Ovary (tissue), 10 donors: ENCODE measurements at places on chromosomes 7 and 10.

- no peak for DNase-seq
Observed at GRCh38 chr10:98461500-98461842, 14.7 kb upstream of the HPS1 start.

GRCh38 chr7:116148626-116149025 lies 61.7 kb upstream of the TES start:
- DNase-seq, result no peak

DNA sequence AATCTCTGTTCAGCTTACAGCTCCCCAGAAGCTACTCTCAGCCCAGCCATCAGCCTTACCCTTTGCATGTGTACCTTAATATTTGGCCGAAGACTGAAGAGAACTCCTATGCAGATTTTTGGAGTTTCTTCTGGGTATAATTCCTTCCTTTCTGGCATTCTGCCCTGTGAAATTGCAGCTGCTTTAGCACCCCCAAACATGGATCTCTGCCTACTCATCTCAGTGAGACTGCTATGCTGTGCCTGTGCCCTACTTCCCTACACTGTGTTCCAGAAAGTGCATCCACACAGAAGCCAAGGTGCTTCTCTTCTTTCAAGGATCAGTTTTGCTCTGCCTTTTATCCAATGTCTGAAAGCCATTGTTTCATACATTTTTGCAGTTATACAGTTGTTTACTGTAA lies 81.6 kb downstream of the NPY start:
- DNase-seq, result no peak

DNA sequence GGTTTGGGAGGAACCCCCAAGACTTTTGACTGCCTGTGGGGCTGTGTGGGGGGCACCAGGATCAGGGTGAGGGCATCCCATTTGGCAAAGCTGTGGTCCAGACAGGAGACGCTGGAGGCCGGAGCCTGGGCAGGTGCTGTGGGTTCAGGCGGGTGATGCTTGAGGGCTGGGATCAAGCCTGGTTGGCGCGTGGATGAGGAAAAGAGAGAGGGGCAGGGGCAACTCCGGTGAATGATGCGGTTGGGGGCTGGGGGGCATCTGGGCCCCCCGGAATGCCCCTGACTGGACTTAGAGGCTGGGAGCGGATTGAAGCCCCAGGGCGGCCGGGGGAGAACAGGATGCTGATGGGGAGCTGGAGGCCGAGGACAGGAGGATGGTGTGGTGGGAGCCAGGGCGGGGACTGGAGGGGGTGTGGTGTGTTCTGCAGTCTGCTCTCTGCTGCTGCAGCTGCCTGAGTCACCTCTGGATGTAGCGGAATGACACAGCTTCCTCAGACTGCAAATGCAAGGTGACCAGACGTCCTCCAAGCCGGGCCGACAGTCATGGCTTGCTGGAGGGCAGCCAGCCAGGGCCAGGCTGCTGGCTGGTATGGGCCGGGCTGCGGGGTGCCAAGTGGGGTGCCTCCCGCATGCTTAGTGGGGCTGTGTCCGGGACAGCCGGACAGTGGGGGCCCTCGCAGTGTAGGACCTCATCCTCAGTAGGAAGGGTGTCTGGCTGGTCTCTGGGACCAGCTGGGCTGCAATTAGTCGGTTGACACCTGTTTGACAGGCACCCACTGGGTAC lies 3.2 kb downstream of the MAFK start:
- peak; percentile 53 for DNase-seq

GRCh38 chr7:81851413-81851812 lies 81.6 kb upstream of the HGF start:
- no peak for DNase-seq

DNA sequence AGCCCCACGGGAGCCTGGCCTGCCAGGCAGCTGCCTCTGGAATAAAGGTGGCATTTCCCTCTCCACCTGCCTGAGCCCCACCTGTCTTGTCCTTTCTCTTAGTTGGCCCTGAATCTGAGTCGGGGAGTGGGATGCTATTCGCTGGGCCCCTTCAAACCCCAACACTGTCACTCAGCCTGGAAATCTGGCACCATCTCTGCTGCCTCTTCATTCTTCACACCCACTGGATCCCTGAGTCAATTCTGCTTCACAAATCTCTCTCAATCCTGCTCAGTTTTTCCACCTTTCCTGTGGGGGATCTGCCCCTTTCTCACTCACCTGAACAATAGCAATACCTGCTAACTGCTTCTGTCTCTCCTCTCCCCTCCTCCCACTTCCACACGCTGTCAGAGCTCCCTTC lies 10.6 kb downstream of the CRTAC1 start:
- no peak for DNase-seq

DNA sequence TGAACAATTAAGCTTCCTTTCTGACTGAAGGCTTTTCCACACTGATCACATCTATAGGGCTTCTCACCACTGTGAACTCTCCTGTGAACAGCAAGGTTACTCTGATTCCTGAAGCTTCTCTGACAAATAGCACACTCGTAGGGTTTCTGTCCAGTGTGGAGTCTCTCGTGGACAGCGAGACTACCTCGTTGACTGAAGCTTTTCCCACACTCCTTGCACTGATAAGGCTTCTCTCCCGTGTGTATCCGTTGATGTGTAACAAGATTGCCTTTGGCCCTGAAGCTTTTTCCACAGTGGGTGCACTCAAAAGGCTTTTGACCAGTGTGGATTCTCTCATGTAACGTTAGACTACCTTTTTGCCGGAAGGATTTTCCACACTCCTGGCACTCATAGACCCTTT lies 4.4 kb downstream of the ZNF32 start:
- DNase-seq, result no peak

GRCh38 chr10:100656454-100656853 lies 88.9 kb upstream of the PAX2 start:
- no peak for DNase-seq

GRCh38 chr7:114879554-114879953 lies 42.3 kb upstream of the MDFIC start:
- DNase-seq, result no peak

GRCh38 chr10:100750291-100751210 lies 5.2 kb downstream of the PAX2 start:
- DNase-seq, result no peak

DNA sequence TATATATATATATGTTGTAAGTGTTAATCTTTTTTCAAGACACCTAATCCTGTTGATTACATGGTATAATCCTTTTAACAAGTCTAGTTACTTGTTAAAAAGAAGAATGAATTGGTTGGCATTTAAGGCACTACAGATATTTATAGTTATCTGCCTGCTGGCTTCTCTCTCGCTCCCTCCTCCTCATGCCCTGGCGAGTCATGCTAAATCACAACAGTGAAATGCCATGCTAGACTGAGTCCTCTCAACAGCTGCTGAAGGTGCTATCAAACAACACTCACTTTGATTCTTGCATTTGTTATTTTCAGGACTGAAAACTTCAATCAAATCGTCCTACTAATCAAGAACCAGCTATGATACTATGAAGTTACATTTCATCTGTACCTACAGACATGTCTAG lies 15.4 kb downstream of the NRAP start:
- no peak for DNase-seq

- peak; percentile 89 for DNase-seq
Observed at GRCh38 chr7:151080522-151081169, at the start of gene FASTK. Gene FASTK, minus strand, starts transcription at chr7:151080809. Its CDS starts 43 bp downstream, at chr7:151080766.

- DNase-seq, result peak; percentile 76
Observed at GRCh38 chr10:133254421-133255120, 16.9 kb downstream of the VENTX start.

DNA sequence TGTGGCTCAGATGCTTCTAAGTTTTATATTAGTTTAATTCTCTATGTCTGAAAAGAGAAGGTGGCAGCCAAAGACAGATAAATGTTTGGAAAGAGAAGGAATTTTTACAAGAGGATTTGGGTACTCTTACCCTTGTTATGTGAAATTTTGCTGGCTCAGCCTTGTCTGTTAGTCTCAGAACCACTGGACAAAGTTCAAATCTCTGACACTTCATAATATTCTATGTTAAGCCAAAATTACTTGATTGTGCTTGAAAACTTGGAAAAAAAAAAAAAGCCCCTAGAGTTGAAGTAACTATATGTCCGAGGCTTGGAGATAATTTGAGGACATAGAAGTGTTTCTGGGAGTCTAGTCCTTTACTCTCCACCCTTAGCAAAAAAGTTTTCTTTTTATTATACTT lies 1079.3 kb upstream of the LRRTM3 start:
- DNase-seq, result no peak

- DNase-seq, result no peak
Observed at GRCh38 chr7:130363026-130363847, 17.1 kb upstream of the CPA1 start.

DNA sequence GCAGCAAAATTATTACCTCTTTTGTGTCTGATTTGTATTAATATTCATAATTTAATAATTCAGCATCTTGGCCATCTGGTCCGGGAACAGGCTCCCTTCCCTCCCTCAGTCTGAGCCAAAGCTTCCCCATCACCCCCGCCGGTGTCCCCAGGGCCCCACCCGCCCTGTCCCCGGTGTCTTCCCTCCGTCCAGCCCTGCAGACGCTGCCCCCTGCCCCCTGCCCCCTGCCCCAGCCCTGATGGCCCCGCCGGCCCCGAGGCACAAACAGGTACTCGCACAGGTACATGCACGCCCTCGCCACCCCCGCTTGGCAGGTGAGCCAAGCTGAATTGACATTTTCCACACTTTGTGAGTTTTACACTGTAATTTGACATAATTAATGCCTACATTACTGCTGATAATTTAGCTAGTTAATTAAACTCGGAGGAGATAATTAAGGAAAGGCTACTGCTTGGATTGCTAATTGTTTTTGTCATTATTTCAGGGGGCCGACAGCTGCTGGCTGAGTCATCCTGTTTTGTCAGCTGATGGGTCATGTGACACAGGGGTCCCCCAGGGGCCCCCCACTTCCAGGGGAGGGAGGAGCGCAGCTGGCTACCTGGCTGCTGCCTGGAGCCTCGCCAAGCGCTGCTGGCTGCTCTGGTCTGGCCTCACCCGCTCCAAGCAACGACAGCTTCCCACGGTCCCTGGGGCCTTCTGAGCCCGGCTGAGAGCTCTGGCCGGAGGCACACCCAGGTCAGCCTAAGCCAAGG lies 36.6 kb downstream of the MICALL2 start:
- DNase-seq, result no peak

DNA sequence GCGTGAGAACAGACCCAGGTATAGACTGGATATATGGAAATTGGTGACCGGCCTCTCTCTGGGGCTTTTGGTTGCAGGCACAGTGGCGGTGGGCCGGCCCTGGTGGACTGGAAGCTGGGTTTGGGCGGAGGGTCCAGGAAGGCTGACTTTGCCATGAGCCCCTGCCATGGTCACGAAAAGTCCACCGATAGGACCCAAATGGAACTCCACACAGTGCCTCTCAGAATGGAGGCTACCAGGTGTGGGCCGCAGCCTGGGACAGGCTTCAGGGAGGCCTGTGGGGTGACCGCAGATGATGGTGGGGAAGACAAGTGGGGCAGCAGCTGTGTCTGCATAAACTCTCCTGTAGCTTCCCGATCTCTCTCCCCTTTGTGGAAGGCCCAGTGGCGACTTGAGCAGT lies 123.2 kb downstream of the DNAJB6 start:
- no peak for DNase-seq

- no peak for DNase-seq
Observed at GRCh38 chr7:138449580-138449979, 10.5 kb upstream of the TRIM24 start.

- DNase-seq, result no peak
Observed at GRCh38 chr10:122648599-122649428, 50.8 kb downstream of the C10orf120 start.

DNA sequence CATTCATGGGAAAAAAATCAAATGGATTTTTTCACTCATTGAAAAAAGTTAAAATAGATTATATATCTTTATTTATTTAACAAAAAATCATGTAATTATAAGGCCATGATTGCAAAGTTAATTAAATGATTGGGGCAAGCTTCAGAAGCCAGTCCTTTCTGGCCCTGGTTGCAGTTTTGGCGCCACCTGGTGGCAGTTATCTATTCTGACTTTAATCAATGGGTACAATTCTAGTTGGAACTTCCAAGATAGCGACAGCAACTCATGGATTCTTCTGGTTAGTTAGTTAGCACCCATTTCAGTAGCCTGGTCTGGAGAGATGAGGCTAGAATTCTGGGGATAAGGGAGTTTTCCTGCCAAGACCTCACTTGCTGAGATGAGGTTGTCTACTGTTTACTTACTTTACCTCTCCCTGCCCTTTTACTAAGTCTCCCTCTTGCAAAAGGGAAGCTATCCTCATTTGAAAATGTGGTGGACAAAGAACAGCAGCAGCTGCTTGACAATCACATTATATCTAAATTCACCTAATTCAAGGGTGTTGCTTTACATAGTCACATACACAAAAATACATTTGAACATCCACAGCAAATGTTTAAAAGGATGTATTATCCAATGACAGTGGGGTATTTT lies 42.3 kb downstream of the NOC3L start:
- peak; percentile 68 for DNase-seq

GRCh38 chr7:159086301-159086925 lies 58.3 kb downstream of the VIPR2 start:
- DNase-seq, result peak; percentile 2

GRCh38 chr7:157817433-157817832 lies 480.6 kb downstream of the DNAJB6 start:
- no peak for DNase-seq

DNA sequence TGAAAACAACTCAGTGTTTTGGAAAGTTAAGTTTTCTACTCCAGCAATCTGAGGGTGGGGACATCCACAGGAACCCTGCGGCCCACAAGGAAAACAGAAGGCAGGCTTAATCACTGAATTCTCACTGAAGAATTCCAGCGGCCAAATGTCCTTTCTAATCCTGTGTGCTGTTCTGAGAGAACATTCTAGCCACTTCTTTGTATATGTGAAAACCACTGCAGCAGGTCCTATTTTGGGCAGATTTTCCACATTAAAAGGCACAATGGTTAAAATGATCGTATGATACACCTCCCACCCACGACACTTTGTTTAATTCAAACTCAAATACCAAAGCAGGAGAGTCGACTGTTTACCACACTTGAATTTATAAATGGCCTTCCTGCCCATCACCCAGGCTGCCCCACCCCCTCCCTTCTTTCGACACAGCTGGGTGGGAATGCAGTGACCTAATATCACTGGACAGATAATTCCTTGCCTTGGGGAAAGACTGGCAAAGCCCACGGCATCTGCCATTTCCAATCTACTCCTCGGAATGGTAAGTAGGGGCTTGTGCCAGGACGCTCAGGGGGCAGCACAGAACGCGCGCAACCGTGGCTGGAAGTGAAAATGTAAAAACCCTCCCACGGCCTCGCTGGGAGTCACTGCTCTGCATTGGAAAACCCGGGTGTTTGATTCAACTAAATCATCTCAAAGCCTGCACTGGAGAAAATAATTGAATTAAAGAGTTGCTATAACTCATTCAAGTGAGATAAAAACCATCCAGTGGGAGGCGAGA lies 67.0 kb downstream of the CTBP2 start:
- DNase-seq, result peak; percentile 63

DNA sequence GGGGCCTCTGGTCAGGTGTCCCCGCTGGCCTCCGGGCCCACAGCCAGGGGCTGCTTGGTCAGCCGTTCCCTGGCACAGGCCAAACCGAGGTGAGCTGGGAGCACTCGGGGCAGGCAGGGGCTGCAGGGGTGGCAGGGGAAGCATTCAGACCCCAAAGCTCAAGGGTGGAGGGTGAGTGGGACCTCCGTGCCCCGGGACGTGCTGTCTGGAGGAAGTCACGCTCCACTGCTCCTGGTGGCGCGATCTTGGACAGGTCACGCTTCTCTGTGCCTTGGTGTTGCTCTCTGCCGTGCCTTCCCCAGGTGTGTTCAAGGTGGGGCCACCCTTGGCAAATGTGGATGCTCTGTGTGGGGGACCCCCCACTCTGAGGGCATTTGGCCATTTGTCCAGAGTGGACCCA lies 24.6 kb upstream of the ELFN1 start:
- no peak for DNase-seq

- DNase-seq, result no peak
Observed at GRCh38 chr7:12635830-12636229, 51.6 kb upstream of the ARL4A start.
